EH (cell line): ENCODE measurements at places on chromosomes 3 and 15.

- no peak for DNase-seq
Observed at GRCh38 chr15:67717776-67718175, 107.5 kb upstream of the SKOR1 start.

GRCh38 chr3:196332168-196332567 lies 6.0 kb downstream of the TM4SF19 start:
- DNase-seq = no peak

GRCh38 chr15:68774120-68774519 lies 46.6 kb downstream of the ANP32A start:
- DNase-seq = no peak

- DNase-seq = no peak
Observed at GRCh38 chr3:194989241-194989640, 281.7 kb downstream of the XXYLT1 start.

- DNase-seq = no peak
Observed at GRCh38 chr3:134608771-134609435, 41.9 kb downstream of the KY start.

DNA sequence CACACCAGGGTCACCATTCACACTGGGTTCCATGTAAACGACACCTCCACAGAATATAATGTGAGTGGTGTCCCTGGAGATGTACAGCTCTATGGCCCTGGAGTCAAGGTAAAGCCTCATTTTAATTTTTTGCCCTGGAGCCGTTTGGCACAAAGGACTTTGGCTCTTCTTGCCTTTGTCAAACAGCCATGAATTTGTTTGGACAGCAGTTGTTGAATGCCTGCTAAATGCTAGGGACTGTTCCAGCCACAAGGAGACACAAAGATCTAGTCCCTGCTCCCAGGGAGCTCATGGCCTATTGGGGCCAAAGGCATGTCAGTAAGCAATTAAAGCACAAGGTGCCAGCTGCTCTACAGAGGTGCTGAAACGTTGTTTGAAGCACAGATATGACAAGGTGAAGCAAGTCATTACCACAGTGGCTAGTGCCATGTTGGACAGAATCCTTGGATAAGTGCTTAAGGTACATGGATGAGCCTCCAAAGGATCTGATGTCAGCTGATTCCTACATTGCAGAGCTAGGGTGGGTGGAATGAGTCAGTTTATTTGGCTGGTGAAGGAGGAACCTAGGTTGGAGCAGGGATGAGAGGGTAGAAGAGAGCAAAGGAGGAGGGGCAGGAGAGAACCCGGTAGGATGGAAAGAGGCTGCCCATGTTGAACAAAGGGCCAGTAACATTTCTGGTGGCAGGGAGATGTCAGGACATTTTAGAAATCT lies 171.9 kb upstream of the CTDSPL start:
- DNase-seq = no peak

GRCh38 chr3:184011937-184012889 lies 5.5 kb downstream of the ABCC5 start:
- no peak for DNase-seq

DNA sequence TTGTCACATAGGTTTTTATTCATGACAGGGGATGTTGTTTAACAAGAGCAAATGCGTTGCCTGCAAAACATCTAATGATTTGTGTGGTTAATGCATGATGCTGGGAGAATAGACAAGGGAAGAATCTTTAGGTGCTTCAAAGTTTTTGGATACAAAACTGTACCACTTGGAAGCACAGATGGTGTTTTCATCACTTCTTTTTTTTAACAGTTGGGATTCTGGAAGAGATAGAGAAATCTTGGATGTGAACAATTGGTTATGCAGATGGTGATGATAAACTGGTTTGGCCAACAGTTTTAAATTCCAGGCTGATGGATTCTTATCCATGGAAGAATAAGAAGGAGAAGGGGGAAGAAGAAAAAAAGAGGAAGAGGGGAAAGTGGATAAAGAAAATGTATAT lies 379.4 kb downstream of the KCNH8 start:
- DNase-seq = no peak

- no peak for DNase-seq
Observed at GRCh38 chr3:13080591-13080990, 7.4 kb upstream of the IQSEC1 start.

GRCh38 chr15:66758844-66759243 lies 56.8 kb downstream of the SMAD6 start:
- DNase-seq = no peak

DNA sequence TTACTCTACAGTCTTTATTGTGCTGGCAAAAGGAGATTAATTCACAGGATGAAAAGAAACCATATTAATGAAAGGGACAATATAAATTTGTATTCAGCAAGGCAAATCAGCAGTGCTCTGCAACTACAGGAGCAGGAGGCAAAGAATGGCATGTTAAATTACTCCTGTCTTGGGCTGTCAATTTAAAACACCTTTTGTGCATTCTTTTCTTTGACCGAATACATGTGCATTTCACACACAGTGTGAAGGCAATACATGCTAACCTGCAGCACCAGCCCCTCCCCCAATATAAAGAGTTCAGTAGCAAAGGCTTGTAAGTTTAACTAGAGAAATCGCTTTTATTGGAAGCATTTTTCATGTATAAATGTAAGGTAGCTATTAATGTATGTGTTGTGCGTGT lies 275.2 kb upstream of the TOPAZ1 start:
- no peak for DNase-seq

GRCh38 chr15:76398317-76399104 lies 61.9 kb downstream of the ISL2 start:
- DNase-seq = no peak

- no peak for DNase-seq
Observed at GRCh38 chr15:59119625-59120024, 14.7 kb downstream of the CCNB2 start.

GRCh38 chr15:69841113-69841828 lies 256.4 kb downstream of the TLE3 start:
- DNase-seq = no peak

DNA sequence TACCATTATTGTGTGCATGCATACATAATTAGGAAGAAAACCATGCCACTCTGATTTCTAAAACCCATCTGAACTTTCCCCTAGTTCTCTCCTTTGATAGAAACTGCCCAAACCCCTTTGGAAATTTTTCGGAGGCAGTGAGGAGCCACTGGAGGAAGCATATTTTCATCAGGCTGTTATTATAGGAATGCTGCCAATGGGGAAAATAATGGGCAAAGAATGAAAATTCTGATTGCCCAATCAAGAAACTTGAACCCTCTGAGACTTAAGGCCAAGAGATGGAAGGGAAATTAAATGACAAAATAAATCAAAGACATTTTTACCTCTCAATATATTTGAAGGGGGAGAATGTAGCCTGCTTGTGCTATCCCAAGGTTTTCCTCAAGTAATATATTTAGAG lies 376.0 kb upstream of the PDZRN3 start:
- DNase-seq = peak; percentile 35

- no peak for DNase-seq
Observed at GRCh38 chr15:90020021-90020735, 19.1 kb downstream of the ZNF710 start.

GRCh38 chr15:74656935-74657535 lies 38.8 kb downstream of the EDC3 start:
- DNase-seq = no peak

GRCh38 chr15:28091313-28091712 lies 7.8 kb downstream of the OCA2 start:
- no peak for DNase-seq

DNA sequence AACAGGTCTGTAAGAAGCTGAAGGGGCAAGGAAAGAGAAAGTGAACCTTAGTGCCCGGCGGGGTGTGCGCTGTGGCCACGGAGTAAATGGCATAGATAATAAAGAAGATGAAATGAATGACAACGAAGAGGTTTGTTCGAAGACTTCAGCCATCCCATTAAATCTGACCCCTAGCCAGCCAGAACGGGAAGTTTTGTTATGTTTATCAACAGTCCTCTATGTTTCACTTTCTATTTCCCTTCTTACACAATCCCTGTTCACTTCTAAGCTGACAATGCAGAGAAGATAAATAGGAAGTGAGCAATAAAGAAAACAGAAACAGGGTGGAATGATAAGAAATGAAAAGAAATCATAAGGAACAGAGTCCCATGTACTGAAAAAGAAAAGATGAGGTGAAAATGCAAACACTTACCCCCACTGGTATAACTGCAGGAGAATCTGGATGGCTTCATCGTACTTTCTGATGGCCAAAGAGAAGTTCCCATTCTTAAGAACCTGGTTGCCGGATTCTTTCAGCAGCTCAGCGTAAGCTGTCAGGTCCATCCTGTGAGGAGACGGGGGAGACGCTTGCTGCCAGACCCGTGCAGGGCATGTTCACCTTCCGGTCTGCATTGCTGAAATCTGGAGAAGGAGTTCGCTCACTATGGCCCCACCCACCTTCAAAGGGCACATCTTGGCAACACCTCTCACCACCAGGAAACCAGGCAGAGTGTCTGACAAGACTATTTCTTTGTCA lies 36.8 kb downstream of the TRANK1 start:
- DNase-seq = peak; percentile 70

GRCh38 chr15:100783760-100784492 lies 95.7 kb upstream of the ALDH1A3 start:
- DNase-seq = no peak

- no peak for DNase-seq
Observed at GRCh38 chr3:170804078-170804477, 65.9 kb downstream of the RPL22L1 start.

DNA sequence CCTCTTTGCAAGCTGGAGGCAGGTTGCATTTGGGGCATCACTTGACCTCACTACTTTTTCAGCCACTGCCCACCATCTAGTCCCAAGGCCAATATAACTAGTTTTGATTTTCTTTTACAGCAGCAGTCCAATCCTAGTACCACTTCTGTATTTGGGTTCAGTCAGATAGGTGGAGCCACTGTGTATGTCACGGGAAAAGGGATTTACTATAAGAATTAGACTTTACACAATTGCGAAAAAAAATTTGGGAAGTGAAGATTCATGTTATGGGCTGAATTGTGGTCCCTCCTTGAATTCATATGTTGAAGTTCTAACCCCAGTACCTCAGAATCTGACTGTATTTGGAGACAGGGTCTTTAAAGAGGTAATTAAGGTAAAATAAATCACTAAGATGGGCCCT lies 37.4 kb upstream of the NMNAT3 start:
- DNase-seq = no peak

DNA sequence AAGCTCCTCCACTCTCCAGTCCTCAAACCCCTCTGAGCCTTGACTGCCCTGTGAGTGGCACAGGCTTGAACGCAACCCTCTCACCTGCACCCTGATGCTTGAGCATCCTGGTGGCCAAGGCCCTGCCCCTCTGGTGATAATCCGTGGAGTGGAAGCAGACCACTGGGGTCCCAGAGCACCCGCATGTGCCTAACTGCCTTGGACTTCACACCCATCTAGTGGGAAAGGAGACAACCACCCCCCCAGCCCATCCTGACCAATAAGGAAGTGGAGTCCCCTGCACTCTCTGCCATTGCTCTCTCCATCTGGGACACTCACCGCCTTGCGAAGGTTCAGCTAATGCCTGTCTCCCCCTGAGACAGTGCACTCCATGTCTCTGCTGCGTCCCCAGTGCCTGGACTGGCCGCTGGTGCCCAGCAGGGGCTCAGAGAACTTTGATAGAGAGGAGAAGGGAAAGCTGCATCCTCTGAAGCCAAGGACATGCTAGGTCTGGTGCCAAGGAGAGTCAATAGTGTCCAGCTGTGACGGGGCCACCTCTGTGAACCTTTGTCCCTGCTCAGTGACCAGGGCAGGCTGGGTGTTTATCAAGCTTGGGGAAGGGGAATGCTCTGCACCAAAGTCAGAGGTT lies 3.4 kb downstream of the KLF15 start:
- DNase-seq = no peak

- no peak for DNase-seq
Observed at GRCh38 chr3:40852712-40853111, 328.0 kb downstream of the ZNF621 start.

DNA sequence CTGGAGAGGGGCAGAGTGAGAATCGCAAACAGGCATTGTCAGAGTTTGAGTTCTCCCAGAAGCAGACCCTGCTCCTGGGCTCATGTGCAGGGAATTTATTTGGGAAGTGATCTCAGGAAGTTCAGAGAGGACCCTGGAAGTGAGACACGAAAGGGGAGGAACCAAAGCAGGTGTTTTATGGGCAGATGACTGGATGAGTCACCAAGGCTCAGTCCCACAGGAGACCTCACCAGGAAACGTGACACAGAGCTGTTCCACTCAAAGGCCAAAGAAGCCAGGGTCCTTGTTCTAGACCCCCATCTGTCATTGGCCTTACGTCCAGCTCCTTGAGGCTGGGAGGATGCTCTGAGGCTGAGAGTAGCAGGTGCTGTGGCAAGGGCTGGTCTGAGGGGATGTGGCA lies 43.4 kb upstream of the SEC22A start:
- no peak for DNase-seq

- peak; percentile 90 for DNase-seq
Observed at GRCh38 chr15:34644061-34644460, 60.6 kb upstream of the GOLGA8B start.

GRCh38 chr3:107198581-107199181 lies 178.6 kb upstream of the CCDC54 start:
- peak; percentile 66 for DNase-seq

DNA sequence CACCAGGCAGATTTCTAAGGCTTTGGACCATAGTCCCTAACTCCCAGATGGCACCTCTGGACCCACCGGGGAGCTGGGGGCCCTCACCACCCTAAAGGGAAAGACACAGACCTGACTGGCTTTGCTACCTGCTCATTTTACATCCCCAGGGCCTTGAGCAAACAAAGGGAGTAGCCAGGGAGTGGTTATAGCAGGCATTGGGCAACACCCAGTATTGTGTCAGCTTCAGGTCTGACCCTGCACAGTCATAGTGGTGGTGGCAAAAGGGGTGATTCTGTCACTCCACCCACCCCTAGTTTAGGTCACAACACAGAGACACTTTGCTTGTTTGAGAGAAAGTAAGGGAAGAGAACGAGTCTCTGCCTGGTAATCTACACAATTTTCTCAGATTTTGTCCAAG lies 352.5 kb downstream of the DIPK2A start:
- no peak for DNase-seq

GRCh38 chr3:128473737-128474136 lies 7.0 kb upstream of the DNAJB8 start:
- DNase-seq = no peak
